Testis (tissue), 5 donors: ENCODE measurements at places on chromosomes 6 and 20.

DNA sequence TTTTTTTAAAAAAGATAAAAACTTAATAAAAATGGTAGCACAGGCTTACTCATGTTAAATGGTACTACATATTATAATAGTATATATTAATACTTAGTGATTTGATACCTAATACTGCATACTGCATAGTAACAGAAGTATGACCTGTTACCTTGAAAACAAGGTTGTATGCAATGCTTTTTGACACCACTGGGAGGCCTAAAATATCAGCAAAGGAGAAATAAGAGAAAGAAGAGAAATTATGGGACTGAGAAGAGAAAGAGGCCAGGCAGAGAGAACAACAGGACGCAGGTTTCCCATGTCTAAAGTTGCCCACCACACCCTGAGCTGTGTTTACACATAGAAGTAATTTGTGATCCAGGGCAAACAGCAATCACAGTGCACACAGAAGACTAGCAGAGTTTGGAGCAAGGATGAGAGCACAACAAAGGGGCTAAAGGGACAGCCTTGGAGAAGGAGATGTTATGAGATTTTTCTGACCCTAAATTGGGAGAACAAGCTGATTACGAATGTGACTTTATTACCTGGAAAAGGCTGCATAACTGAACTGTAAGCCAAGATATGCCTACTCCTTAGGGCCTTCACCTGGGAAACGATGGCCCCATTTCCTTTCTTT is 73.2 kb downstream of the ROS1 start:
- DNase-seq = no peak

GRCh38 chr6:155040901-155041650 is 46.0 kb downstream of the TIAM2 start:
- DNase-seq = no peak

GRCh38 chr6:147003186-147003585 is 201.0 kb upstream of the STXBP5 start:
- DNase-seq = no peak

DNA sequence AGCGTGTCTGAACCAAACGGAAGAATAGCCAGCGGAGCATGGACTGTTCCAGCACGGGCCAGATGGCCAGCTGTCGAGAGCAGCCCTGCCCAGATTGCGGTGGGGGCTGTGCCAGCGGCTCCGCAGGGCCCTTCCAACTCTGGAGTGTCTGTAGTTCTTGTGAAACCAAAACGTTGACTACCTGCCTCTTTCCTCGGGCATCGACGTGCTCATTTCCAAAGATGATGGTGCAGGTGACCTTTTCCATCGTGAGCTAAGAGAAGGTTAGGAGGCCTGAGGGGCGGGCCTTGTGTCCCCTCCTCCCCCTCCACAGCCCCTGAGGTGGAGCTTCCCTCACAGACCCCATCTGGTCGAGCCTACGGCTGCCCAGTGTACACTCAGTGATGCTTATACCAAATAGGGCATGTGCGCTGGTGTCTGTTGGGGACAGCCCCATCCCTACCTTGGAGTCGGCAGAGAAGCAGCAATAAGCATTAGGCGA is 12.9 kb upstream of the C20orf144 start:
- no peak for DNase-seq

DNA sequence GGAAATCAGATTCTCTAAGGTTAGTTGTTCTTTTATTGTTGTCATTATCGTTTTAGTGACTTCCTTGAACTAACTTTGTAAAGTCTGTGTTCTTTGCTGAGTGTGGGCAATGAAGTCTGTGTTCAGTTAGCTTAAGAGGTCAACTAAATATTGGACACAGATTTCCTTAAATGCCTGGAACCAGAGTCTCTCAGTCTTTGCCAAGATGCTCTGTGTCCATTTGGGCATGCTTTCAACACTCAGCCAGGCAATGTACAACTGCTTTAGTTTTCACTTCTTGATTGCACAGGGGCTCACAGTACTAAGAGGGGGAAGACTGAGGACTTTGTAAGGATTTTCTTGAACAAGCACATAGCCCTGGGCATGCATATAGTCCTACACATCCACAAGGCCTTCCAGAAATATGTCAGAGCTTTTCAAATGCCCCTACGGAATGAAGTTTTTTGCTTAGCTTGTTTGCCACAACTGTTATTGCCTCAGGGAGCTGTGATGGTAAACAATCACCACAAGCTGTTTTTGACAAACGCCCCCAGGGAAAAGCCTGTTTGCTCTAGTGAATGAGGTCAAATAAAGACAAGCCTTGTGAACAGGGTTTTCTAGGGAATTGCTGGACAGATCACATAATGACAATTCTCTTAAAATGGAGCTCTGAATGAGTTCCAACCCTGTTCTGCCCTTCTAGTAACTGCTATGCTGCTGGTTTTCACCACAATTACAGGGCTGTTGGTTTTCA is 82.5 kb downstream of the B3GAT2 start:
- DNase-seq = no peak

- no peak for DNase-seq
These were observed 245.3 kb downstream of the OGFRL1 start for GRCh38 chr6:71533939-71534379.

DNA sequence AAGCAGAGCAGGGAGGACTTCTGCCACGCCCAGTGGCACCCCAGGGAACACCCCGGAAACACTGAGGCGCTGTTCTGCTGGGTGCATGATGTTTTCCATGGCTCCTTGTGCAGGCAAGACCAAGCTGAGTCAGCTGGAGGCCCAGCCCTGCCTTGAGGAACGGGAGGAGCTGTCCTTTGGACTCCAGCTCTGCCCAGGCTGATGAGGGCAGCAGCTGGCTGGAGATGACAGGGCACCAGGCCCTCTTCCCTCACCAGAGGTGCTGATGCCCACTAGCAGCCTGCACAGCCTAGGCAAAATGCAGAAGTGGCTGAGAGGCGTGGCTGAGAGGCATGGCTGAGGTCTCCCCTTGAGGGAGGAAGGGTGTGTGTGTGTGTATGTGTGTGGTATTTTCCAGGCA is 2.4 kb downstream of the C6orf132 start:
- no peak for DNase-seq

DNA sequence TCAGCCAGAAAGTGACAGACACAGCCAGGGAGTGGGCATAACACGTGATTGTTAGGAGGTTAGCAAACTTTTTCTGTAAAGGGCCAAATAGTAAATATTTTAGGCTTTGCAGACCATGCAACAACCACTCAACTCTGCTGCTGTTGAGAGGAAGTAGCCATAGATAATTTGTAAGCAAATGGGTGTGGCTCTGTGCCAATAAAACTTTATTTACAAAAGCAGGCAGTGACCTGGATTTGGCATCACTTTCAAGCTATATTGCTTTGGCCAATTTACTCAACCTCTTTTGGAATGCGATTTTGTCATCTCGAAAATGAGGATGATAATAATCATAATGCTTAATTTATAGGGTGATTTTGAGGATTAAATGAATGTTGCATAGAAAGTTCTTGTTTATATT is 152.6 kb downstream of the TSHZ2 start:
- DNase-seq = no peak

DNA sequence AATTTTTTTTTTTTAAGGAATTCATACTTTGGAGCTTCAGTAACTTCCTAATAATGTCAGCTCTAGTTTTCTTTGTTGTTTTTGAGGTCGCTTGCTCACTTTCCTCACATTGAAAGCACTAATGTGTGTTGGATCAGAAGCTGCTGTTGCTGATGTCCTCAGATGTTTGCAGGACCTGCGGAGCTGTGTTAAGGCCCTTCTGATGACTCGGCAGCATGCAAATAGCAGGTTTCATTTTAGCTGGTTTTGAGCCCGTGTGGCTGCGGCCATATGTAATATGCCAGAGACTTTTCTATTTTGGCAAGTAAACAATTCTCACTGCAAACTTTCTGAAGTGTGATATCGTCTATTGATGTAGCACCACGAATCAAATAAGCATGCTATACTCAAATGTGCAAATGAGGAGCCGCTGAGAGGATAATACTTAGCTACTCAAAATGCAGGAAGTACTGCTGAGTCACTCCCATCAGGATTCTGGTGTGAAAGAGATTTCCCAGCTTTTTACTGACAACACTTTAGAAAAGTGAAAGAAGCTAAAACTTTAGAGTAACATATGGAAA is 187.8 kb downstream of the SASH1 start:
- no peak for DNase-seq

GRCh38 chr20:58839474-58839874 is 11.2 kb downstream of the GNAS-AS1 start:
- peak; percentile 65 for DNase-seq

DNA sequence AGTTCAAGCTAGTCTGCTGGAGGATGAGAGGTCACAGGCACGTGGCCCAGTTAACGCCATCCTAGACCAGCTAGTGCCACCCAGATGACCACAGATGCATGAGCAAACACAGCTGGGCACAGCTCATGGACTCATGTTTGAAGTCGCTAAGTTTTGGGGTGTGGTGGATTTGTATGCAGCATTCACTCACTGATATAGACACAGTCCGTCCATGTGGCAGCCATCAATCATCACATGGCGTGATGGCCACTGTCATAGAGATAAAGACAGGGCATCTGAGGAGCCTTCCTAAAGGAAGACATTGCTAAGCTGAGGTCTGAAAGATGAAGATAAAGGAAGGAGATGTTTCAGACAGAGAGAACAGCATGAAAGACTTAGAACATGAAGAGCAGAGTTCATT is 154.4 kb upstream of the JAG1 start:
- no peak for DNase-seq

DNA sequence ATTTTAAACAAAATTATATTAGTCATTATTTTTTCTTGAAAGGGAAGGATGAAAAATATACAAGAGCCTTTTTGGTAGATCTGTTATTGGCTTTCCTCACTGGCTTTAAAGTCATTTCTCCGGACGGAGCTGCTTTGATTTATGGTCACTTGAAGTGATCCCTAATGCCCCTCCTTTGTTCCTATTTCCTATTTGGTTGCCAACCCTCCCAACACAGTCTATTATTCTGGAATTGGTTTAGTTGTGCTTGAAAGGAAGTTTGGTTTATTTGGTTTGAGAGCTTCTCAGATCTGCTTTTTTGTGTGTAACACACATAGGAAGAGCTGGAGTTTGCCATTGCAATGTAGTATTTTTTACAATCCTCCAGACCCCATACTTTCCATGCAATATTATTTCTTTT is 347.9 kb downstream of the RFPL4B start:
- no peak for DNase-seq

DNA sequence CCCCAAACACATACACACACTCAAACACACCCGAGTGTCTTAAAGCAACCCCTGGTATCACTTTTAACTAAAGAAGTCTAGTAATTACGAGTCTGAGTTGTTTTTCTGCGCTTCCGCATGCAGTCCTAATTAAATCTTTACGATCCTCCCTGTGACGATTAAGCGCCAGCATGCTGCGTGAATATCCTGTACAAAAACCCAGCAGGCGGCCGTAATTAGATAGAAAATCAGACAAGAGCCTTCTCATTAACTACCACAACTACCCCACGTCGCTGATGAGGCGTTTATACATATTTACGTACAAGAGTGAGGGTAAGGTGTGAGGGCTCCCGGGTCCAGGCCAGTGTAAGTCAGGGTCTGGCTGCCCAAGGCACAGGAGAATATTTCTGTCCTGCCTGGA is 8.1 kb downstream of the TFAP2B start:
- DNase-seq = no peak

DNA sequence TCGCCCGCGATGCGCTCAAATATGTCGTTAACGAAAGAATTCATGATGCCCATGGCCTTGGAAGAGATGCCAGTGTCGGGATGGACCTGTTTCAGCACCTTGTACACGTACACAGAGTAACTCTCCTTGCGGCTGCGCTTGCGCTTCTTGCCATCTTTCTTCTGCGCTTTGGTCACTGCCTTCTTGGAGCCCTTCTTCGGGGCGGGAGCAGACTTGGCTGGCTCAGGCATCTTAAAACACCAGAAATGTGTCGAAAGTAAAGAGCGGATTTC is 36.4 kb downstream of the HFE start:
- no peak for DNase-seq

GRCh38 chr6:159092631-159093030 is 47.8 kb upstream of the TAGAP start:
- no peak for DNase-seq

DNA sequence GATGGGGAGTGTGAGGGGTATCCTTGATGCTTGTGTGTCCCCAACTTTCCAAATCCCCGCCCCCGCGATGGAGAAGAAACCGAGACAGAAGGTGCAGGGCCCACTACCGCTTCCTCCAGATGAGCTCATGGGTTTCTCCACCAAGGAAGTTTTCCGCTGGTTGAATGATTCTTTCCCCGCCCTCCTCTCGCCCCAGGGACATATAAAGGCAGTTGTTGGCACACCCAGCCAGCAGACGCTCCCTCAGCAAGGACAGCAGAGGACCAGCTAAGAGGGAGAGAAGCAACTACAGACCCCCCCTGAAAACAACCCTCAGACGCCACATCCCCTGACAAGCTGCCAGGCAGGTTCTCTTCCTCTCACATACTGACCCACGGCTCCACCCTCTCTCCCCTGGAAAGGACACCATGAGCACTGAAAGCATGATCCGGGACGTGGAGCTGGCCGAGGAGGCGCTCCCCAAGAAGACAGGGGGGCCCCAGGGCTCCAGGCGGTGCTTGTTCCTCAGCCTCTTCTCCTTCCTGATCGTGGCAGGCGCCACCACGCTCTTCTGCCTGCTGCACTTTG is at the start of gene TNF:
TNF (plus strand) TSS at position 231 of the 567 bp plus-strand sequence; CDS start at position 408, 177 bp downstream.
- peak; percentile 59 for DNase-seq

GRCh38 chr20:58752565-58752964 is 60.0 kb downstream of the NPEPL1 start:
- no peak for DNase-seq
